ENCODE measurements at places on chromosomes 12 and 14. TPM values are rescaled to one million over a fixed set of nuclear protein-coding genes. Genes with fewer than 3 reads are reported as not detected.

GRCh38 chr12:104600790-104601739 lies 144.3 kb downstream of the CHST11 start:
- DNase-seq, result no peak

DNA sequence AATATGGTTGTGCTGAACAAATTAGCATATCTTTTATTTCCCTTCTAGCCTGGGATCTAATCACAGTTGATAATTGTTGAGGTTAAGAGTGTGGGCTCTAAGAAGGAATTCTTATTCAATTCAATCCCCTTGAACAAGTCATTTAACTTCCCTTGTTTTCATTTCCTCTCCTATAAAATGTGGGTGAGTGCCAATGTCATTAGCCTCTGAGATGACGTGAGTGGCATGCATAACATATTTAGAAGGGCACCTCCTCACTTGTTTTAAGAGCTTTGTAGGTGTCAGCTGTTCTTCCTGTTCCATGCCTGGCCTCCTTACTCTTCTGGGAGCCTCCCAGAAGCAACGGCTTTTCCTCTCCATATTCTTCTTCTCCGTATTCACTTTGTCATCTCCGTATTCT lies 155.4 kb upstream of the NEDD1 start:
- no peak for DNase-seq

PIANP gene
- total RNA-seq, result not detected

GRCh38 chr12:103308396-103308795 lies 187.4 kb downstream of the C12orf42 start:
- DNase-seq, result no peak

MGAT4C gene
- total RNA-seq, result not detected

DNA sequence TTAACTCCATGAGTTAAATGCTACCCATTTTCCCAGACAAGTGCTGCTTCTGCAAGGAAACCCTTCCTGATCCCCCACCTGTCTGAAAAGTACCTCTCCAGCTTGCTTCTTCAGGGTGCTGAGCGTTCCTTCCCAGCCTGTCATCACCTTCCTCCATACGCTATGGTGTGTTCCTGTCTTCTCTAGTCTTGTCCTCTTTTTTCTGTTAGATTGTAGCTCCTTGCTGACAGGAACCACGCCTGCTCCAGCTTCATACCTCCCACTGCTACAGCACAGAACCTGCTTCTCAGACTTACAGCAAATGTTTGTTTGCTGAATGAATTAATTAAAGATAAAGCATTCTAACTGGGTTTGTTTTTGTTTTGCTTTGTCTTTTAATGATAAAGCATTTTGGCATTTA lies 39.1 kb downstream of the ERH start:
- no peak for DNase-seq

DNA sequence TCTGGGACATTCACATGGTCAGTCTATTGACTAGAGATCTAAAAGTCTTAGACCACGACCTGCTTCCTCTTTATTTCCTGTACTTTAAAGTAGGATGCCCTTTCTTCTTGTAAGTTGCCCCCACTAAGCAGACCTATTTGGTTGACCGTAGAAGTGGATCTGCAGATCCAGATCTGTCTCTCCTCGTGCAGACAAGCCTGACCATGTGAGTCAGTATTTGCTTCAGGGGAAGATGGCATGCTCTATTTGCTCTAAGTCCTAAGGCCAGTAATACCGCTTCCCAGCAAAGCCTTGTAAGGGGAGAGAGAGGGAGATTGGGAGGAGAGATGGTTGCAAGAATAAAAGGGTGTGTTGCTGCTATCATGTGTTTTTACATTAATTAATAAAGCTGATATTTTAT lies 46.8 kb downstream of the KCNC2 start:
- DNase-seq, result no peak

TBX5 gene
- total RNA-seq, result not detected

KRT2 gene
- 1,802 TPM for total RNA-seq

DNA sequence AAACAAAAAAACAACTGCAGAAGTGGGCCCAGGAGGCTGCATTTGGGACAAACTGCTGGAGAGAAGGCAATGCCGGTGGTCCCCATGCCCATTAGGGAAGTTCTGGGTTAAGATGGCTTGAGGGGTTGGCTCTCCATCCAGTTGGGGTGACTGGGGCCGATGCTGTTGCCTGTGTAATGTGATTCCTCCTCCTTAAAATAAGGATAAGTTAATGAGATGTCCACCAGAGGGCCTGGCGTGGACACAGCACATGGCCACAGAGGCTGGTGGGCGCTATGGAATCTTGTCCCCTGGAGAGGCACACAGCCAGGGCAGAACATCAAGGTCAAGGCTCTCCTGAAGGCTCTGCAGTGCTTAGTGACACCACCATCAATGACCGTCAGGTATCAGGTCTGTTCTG lies 1.0 kb upstream of the TESC start:
- no peak for DNase-seq

- DNase-seq, result no peak
Observed at GRCh38 chr12:107565551-107565950, 120.0 kb upstream of the PWP1 start.

DNA sequence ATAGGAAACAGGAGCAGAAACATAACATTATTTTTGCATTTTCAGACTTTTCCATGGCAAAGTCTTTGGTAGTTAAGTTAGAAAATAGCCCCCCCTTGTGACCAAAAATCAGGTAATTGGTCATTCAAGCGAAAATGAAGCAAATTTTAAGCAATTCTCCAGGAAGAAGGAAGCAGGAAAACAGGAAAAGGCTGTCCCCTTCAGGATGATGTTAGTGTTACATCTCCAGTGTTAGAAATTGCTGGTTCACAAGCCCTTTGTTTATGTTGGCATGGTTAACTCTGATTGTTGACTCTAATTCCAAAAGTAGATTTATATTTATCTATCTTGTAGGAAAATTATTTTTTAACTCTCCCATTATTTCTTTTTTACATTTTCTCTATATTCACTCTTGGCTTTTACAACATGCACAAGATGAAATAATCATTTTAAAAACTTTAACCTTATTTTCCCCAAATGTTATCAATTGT lies 18.8 kb upstream of the GAS2L3 start:
- DNase-seq, result no peak

DNA sequence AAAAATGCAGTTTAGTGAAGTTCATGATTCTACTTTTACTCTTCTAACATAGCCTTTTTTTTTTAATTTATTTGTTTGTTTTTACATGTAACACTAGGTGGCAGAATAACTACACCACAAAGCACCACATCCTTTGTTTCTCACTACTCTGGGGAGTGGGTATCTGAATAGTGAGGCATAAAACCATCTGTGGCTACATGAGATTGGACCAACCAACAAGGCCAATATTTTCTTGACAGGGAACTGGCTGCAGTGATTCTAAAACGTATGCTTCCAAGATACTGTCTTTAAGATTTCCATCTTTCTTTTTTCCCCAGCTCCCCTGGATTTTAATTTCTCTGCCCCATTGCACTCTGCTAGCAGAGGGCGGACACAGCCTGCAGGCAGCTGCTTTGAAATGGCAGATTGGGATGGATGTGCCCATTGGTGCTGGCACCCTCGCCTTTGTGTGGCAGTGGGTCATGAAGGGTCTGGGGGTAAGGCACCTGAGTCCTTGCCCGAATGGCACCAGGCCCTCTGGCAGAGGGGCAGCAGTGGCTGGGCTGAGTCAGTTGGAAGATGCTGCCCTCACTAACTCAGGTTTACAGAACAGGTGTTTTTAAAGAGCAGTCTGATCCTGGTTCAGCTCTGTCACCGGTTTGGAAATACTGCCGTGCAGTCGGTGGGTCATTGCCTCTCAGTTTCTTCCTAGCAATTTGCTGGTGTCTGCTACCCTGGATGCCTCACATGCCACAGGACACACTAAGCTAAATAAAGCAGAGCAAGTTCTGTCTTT lies 429.1 kb downstream of the RAD51B start:
- DNase-seq, result no peak

DNA sequence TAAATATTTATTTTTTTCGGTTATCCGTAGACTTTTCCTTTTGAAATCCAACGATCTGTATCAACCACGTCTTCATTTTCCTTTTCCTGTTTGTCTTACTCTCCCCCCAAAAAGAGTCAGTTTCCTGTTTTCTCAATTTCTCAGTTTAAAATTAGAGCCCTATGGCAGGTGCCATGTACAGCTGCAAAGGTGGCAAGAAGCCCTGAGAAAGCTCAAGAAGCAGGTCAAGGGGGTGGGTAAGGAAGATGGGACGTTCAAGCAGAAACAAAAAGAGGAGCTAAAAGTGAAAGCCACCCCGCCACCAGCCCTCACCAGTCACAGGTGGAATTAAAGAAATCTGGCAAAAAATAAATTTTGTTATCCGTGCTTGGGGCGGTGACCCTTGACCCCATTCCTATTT lies 26.7 kb downstream of the SLC35E3 start:
- DNase-seq, result no peak

GRCh38 chr14:91280129-91280528 lies 35.6 kb upstream of the GPR68 start:
- no peak for DNase-seq

- DNase-seq, result no peak
Observed at GRCh38 chr12:112163471-112163991, 38.2 kb downstream of the TRAFD1 start.

OR6C68 gene
- not detected for total RNA-seq

DNA sequence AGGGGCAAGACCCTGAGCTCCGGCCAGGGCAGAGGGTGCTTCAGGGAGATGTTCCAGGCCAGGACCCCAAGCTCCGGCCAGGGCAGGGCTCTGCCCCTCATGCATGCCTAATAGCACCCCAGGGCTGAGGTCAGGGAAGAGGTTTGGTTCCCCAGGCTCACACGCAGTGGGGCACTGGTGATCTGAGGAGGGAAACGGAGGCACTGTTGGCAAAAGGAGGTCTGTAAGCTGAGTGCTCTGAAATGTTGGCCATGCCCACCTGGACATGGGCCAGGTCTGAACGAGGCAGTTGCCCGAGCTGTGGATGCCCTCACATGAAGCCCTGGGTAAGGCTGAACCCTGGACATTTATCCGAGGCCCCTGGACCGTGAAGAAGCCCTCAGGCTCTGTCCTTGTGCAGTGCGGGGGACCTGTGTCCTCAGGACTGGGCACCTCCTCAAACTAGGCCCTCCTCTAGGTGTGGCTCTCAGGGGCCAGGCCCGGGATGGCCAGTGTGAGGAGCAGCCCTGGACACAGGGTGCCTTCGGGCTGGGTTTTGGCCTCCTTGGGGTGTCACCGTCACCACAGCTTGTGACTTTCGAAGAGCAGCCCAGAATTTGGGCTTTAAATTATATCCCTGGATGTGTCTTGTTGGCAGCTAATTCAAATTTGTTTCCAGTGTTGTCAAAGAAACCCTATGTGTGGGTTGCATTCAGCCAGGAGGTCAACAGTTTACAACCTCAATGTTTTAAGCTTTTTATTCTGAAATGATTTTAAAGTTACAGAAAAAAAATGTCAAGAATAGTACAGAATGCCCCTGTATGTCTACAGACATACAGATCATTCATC lies 66.8 kb downstream of the ADGRD1 start:
- no peak for DNase-seq

GRCh38 chr12:49647827-49648711 lies 24.7 kb downstream of the PRPF40B start:
- DNase-seq, result no peak

DNA sequence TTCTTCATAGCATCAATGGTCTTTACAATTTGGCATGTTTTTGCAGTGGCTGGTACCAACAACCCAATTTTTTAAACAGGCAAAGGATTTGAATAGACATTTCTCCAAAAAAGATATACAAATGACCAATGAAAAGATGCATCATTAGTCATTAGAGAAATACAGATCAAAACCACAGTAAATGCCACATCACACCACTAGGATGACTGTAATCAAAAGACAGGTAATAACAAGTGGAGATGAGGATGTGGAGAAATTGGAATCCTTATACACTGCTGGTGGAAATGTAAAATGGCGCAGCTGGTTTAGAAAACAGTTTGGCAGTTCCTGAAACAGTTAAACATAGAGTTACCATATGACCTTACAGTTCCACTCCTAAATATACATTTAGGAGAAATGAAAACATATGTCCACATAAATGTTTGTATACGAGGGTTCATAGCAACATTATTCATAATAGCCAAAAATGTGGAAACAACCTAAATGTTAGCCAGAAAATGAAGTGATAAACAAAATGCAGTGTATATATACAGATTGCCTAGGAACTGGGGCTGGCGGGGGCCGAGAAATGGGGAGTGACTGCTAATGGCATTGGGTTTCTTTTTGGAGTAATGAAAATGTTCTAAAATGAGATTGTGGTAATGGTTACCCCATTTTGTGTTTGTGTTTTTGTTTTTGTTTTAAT lies 55.2 kb downstream of the TGFB3 start:
- DNase-seq, result no peak

KRT6C gene
- not detected for total RNA-seq

KCNMB4 gene
- 4.4 TPM for total RNA-seq

DNA sequence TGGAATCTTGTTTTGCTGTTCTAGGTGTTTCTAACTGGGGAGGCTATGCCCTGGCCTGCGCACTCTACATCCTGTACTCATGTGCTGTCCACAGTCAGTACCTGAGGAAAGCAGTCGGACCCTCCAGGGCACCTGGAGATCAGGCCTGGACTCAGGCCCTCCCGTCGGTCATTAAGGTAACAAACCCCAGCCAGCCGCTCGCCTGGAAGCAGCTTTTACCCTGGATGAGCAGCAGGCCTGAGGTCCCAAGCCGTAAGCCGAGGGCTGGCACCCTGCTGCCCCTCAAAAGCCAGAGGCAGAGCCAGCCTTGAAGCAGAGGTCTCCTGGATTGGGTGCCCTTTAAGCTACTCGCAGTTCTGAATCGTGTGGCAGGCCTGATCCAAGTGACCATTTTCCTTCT lies 29.1 kb downstream of the GPR68 start:
- DNase-seq, result no peak

CLEC4D gene
- total RNA-seq, result 0.26 TPM

All from lower leg skin (tissue), 4 donors.